T1000 (cell line): ENCODE measurements at places on chromosomes 13 and 19.

DNA sequence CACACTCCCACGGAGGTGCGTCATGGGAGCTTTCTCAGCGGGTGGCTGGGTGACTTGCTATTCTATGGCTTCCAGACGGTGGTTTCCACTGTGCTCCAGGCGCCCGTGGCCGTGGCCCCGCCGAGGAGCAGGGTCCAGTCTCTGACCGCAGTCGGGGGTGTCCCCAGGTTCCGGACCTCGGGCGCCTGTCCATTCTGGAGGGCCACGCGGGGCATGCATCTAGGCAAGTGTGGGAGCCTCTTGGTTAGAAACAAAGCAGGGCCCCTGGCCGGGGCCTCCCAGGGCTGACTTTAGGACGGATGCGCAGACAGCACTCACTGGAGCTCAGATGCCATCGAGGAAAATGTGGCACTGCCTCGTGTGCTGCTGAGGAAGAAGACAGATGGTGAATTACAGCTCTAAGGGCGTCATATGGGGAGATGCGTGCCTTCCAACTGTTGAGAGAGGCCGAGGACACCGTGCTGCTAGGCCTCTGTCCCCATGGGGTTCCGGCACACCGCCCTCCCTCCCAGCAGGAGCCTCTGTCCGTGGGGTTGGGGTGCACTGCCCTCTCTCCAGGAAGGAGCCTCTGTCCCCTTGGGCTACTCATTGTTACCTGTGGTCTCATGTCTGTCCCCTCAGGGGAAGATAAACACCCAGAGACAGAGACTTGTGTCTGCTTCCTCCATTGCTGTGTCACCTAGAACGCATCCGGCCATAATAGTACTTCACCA lies 38.1 kb downstream of the TMEM255B start:
- no peak for DNase-seq

DNA sequence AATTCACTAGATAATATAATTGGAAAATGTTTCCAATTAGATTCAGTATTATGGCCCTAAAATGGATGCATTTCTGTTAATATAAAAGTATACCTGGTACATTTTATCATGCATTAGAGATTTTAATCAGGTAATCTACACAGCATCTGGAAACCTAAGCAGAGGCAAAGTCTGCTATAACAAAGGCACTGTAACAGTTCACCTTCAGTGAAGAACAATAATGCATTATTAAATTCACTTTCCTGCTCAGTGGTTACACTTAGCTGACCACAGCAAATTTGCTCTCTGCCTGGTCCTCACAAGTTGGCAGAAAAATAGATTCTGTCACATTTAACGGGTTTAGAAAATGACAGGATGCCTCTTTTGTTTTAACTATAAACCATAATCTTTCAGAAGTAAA lies 326.9 kb downstream of the DACH1 start:
- DNase-seq: no peak

- peak; percentile 72 for DNase-seq
Observed at GRCh38 chr19:38657633-38658222, 10.3 kb downstream of the ACTN4 start.

- no peak for DNase-seq
Observed at GRCh38 chr19:41430922-41431321, 3.7 kb upstream of the B3GNT8 start.

GRCh38 chr13:66349966-66350365 lies 880.2 kb downstream of the PCDH9 start:
- DNase-seq: no peak

- DNase-seq: no peak
Observed at GRCh38 chr13:78625384-78625783, 22.0 kb upstream of the POU4F1 start.
